ENCODE measurements at places on chromosomes 2 and 18.

DNA sequence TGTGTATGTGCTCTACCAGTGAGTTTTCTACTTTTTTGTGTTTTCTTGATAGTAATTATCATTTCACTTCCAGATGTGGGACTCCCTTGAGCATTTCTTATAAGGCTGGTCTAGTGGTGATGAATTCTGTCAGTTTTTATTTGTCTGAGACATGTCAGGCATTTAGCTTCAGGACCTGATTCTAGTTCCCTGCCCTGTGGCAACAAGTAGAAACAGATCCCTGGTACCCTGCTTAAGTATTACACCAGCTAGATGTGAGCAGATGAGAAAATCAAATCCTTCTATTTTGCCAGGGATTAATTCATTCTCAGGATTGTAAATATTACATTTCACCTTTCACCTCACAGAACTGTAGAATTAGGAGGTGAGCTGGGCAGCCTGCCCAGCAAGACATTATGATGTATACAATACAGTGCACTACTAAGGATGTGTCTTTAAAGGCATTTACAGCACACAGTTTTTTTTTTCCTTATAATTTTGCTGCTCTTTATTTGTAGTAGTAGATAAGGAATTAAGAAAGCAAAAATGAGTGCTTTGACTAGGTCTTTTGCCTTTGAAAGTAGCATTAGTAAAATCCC is 35.1 kb downstream of the GALM start:
- no peak for DNase-seq

DNA sequence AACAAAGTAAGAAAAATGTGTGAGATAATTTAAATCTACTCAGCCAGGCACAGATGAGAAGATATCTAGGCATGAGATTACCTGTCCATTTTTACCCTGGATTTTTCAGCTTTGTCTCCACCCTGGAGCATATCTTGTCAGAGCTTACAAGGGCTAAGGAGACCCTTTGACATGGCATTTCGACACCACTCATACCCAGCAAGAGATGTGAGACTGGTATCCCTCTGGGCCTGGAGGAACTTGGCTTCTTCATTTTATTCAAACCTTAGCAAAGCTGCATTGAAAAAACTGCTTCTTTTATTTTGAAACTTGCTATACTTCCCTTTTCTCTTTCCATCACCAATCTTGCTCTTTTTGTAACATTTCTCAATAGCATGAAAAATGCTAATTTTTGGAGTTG is 194.9 kb upstream of the HNMT start:
- no peak for DNase-seq

- DNase-seq, result no peak
Measured at GRCh38 chr2:145752091-145752806, 1232.3 kb upstream of the ZEB2 start.

GRCh38 chr2:60888853-60889252 is 7.5 kb downstream of the REL start:
- DNase-seq, result no peak

DNA sequence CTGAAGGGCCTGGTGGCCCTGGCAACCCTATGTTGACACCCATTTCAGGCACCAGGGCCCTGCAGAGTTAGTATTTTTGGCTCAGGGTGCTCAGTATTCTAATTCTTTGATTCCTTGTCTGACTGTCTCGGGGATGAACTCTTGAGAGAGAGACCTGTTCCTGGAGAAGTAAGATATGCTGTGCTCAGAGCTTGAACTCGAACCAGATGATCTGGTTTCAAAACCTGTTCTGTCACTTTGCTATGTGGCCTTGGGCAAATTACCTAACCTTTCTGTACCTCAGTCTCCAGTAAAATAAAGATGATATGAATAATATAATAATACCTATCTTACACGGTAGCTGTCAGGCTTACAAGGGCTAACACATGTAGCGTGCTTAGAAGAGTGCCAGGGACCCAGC is 294.2 kb downstream of the DYSF start:
- DNase-seq, result no peak

- DNase-seq, result no peak
Measured at GRCh38 chr2:120473522-120474271, 127.8 kb downstream of the INHBB start.

DNA sequence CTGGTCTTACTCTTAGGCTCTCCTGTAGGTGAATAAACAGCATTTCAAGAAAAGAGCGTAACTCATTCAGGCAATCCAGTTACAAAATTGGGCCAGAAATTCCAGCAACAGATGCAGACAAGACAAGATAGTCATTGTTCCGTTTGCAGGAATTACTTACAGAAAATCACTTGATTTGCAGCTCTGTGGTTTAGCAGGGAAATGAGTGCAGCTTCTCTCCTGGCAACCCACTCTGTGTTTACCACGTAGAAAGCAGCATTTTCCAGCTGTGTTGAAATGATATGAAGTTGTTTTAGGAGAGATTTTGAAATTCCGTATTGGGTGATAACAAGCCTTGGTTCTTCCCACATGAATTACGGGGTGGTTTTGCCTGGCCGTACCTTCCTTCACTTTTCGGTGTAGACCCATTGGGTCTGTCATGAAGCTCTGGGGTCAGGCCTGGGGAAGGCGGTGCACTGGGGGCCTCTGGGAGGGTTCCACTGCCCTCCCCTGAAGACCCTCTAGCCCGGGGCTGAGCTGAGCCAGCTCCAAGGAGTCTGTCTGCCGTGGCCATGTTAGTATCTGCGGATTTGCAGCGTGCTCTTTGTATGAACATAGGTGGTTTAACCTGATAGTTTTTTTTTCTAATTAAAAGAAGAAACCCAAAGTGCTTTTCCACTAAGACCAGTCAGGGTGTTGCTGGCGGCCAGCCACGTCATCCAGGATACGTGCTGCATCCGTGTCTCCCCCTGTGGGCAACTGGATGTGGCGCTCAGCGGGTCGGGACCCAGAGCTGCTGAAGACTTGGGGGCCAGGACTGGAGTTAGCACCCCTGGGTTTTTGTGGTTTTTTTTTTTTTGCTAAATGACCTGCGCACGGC is 58.9 kb upstream of the KCNG2 start:
- DNase-seq, result no peak

GRCh38 chr2:7014174-7014640 is 97.0 kb downstream of the RNF144A start:
- DNase-seq, result no peak

DNA sequence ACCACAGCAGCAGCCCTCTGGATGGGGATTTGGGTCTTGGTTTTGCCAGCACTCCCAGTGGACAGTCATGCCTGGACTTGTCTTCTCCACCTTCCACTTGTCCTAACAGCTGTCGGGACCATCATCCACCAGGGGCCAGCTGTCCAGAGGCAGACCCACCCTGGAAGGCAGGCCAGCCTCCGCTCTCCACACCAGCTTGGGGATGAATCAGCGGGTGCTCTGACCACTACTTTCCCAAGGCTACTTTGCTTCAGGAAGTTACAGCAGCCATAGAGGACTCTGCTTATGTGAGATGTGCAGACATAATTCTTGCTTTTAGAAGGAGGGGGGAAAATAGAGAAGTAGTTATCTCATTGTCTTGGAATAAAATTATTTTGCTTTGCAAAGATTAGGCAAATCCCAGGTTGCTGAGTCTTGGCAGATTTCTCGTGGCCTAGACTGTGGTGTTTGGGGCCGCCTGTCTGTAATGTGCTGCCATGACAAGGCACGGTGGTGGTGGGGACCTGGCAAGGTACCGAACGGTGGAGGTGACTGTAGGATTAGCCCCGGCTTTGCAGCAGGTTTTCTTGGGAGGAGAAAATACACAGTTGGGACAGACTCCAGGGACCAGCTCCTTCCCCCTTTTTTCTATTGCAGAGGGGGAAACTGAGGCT is 148.7 kb downstream of the AGAP1 start:
- no peak for DNase-seq

DNA sequence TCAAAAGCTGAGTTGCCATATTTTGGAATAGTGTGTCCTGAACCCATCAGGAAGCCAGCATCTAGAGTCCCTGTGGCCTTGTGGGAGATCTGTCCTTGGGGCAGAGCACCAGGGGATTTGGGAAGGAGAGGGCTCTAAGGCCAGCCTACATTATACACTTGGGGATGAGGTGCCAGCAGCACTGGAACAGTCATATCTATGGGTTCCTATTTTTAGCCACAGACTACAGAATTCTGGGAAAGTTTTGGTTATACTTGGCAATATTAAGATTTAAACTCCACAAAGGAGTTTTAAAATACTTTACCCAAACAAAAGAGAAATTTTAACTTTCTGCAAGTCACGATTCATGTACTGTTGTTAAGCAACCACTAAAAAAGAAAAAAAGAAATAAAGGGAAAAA is 405.7 kb upstream of the MMADHC start:
- DNase-seq, result no peak

GRCh38 chr2:208929139-208929864 is 494.5 kb upstream of the MAP2 start:
- no peak for DNase-seq

GRCh38 chr2:124970030-124970429 is 944.9 kb downstream of the CNTNAP5 start:
- DNase-seq, result no peak

GRCh38 chr18:52764316-52764715 is 424.3 kb downstream of the DCC start:
- DNase-seq, result no peak
